ENCODE measurements at places on chromosomes 12 and 14. TPM values are rescaled to one million over a fixed set of nuclear protein-coding genes. Genes with fewer than 3 reads are reported as not detected.

DNA sequence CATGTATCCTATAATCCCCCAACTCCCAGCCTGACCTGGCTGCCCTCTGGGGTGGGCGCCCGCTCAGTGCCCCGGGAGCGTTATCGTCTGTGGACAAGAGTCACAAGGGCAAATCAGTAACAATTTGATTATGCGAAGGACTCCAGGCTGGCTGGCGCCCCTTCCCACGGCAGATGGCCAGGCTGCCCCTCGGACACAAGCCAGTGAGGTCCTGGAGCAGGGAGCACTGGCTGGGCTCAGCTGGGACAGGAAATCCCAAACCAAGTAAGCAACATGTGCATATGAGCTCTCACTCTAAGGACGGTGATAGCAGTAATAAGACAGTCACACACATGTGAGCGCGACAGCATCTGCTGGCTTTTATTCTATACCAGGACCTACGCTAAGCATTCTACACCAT, 59.3 kb upstream of the FAM222A start:
- no peak for DNase-seq

DNA sequence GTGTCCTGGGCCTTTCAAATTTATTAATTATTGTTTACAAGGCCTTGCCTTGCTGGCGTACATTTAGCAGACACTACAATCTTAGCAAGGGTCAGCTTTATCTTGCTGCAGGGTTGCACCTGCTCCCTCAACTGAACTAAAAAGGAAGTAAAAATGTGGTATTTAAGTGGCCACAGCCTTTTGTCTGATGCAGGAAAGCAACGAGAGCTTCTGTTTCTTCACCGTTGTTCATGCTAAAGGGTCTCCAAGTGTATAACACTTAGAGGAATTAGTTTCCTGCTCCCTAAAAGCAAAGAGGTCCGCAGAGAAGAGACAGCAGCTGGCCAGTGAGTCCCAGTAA, 62.8 kb upstream of the EGLN3 start:
- no peak for DNase-seq

- no peak for DNase-seq
Observed at GRCh38 chr14:95322651-95323050, 2.9 kb upstream of the CLMN start.

DNA sequence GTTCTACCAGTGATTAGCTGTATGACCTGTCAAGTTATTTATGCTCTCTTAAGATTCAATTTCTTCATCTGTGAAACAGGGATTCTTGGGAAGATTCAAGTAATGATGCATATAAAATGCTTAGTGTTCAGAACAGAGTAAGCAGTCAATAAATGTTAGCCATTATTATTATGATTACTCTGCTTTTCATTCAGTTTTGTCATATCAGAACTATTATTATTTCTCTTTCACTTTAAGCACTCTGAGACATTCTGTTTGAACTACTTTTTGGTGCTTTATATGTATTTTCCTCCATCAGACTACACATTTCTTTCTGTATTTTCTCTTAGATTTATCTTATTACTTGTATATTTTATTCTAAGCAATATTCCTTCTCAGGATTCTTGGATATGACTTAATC, 81.2 kb downstream of the CFAP54 start:
- DNase-seq, result no peak

DNA sequence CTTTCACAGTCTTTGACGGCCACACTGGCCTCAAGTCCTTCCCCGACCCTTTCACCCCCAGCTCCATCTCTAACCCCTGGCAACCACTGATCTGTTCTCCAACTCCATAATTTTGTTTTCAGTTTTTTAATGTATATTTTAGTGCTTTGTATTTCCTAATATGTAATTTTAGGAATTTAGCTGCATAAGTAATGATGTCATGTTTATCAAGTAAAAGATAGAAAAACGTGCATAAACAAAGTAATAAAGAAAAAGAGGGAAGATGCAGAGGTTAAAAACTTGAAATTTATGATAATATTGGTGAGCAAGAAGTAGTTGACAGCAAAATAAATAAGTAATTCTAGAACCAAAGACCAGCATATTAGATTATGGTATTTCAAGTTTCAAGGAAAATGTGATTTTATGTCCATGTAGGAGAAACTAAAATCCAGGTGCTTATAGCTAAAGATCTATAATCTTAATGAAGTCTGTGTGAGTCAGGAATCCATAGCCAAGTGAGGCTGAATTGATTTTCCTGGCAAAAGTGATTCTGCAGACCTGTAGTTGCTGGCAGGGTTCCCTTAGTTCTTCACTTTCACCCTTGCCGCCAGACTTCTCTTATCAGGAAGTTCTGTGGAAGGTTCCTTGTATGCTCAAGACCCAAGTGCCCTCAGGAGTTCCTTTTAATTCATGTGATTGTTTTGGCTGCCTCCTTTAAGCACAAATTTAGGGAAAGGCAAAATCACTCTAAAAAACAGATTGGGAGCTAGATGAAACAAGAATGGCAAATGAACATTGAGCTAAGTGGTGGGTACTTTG, 24.4 kb downstream of the FBXW8 start:
- no peak for DNase-seq

- DNase-seq, result no peak
Observed at GRCh38 chr12:80877721-80878265, 59.9 kb downstream of the LIN7A start.

DNA sequence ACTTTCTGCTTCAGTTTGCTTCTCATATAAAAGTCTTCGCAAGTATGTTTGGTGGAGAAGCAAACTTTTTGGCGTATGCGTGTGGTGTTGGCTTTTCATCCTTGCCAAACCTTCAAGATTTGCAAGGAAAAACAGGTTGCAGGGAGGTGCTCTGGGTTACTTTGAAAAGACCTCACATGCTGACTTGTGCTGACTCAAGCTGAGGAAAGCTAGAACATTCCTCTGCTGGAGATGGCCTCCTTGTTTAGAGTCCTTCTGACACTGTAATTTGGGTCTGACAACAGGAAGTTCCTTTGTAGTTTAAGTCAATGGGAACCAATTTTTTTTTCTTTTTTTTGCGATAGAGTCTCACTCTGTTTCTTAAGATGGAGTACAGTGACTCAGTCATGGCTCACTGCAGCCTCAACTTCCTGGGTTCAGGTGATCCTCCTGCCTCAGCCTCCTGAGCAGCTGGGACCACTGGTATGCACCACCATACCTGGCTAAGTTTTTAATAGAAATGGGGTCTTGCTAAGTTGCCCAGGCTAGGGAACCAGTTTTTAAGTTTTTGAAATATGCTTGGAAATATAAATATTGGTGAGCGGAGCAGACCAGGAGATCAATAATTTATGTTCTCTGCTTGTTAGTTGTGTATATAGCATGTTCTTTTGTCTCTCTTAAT, 2.6 kb upstream of the ACACB start:
- DNase-seq, result no peak

- DNase-seq, result no peak
Observed at GRCh38 chr12:99267038-99267437, 380.5 kb upstream of the GARIN6 start.

GRCh38 chr12:24854908-24855307, 94.0 kb downstream of the BCAT1 start:
- DNase-seq, result no peak

- DNase-seq, result no peak
Observed at GRCh38 chr12:112506513-112507166, 87.9 kb downstream of the PTPN11 start.

The AQP2 gene
- not detected for total RNA-seq

The TAS2R9 gene
- total RNA-seq, result not detected

The TMEM121 gene
- 10.1 TPM for total RNA-seq

Measured in kidney epithelial cell (primary cell).